ENCODE measurements at places on chromosomes 6 and 20.

GRCh38 chr6:85273046-85273445 lies 176.8 kb upstream of the NT5E start:
- DNase-seq, result no peak

DNA sequence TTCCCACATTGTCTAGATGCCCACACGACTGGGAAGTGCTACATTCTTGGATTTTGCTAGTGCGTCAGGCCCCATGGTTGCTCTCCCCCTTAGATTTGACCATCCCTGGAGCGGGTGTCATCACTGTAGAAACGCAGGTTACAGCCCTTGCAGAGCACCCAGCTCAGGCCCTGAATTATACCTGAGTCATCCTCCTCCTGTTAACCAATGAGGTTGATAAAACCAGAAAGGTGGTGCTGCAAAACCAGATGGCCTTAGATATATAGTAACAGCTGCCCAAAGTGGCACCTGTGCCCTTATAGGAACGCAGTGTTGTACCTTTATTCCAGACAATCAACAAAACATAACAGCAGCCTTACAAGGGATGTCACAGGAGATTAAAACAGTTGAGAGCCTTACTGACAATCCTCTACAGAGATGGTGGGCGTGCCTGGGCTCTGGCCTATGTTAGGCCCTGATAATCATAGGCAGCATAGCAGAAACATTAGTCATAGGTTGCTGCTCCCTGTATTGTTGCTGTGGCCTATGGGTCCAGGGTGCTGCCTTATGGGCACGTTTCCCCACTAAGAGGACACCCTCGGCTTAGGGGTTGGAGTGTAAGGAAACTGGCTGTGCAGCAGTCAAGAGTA lies 33.6 kb upstream of the HSF2 start:
- no peak for DNase-seq

GRCh38 chr6:16337295-16337975 lies 99.0 kb downstream of the GMPR start:
- no peak for DNase-seq

DNA sequence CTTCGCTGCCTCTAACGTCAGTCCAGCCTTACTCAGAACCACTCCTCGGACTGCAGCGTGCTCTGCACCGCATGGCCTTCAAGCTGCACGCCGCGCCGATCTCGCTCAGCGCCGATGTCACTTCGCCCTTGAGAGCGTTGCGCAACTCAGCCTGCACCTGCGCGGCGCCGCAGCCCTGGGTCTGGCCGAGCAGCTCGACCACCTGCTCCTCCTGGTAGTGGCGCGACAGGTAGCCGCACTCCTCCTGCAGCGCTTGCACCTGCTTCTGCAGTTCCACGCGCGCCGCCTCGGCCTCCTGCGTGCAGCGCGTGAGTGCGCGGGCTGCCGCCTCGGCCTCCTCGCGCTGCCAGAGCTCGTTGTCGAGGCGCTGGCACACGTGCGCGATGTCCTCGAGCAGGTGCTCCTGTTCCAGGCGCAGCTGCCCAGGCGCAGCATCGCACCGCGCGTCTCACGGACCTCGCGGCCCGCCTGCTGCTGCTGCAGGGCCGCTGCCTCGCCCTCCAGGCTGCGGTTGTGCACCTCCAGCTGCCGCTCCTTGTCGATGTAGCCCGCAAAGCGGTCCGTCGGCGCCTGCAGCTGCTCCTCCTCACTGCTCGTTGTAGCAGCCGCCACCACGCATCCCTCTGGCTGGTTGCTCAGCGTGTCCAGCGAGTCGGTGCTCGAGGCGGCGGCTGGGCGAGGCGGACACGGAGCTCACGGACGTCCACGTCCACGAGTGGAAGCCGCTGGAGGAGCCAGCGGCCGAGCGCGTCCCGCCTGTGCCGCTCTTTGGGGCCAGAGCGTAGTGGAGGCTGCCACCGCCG lies 380.6 kb upstream of the CHD6 start:
- no peak for DNase-seq

- DNase-seq, result no peak
Measured at GRCh38 chr20:53149148-53149889, 177.2 kb downstream of the TSHZ2 start.

GRCh38 chr6:98486057-98486456 lies 348.3 kb upstream of the POU3F2 start:
- no peak for DNase-seq

GRCh38 chr20:45878076-45878761 lies 2.8 kb upstream of the ZSWIM1 start:
- no peak for DNase-seq

DNA sequence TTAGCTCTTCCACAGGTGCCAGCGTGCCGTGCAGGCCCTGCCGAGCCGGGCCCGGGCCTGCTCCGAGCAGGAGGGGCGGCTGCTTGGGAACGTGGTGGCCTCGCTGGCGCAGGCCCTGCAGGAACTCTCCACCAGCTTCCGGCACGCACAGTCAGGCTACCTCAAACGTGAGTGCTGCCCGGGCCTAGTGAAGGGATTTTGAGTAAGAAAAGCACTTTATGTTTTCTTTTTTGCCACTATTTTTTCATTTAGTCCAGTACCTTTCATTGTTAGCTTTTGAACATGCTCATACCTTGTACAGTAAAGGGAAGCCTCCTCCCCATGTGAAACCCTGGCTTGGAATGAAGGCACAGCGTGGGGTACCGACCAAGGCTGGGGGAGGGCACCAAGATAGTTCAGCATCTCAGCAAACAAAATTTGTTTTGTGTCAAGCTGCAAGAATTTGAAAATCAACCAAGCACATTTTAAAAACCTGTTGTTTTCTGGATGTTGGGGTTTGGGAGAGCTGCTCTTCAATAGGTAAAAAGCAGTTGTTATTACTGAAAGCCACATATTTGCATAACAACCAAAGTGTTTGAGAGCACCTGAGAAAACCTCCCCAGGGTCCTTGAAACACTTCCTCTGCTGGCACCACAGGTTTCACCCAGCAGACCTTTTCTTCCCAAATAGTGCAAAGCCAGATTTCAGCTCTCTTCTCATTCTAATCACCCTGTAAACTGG lies 18.4 kb downstream of the STX16 start:
- no peak for DNase-seq

GRCh38 chr6:100084316-100084990 lies 90.4 kb upstream of the MCHR2 start:
- DNase-seq, result no peak

DNA sequence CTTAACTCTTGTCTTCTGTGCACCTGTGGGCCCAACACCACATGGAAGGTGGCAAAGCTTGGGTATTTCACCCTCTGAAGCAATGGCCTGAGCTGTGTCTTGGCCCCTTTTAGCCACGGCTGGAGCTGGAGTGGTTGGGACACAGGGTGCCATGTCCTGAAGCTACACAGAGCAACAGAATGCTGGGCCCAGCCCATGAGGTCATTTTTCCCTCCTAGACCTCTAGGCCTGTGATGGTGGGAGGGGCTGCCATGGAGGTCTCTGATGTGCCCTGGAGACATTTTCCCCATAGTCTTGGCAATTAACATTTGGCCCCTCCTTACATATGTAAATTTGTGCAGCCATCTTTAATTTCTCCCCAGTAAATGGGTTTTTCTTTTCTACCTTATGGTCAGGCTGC lies 620.8 kb downstream of the RFPL4B start:
- DNase-seq, result no peak

- DNase-seq, result no peak
Measured at GRCh38 chr6:105886814-105887544, 199.2 kb upstream of the PRDM1 start.

GRCh38 chr6:4291453-4292403 lies 156.4 kb upstream of the ECI2 start:
- DNase-seq, result no peak

Measured in NAMALWA (cell line).